ENCODE measurements at places on chromosomes 11 and 22. TPM values are rescaled to one million over a fixed set of nuclear protein-coding genes. Genes with fewer than 3 reads are reported as not detected.
A peak's percentile ranks its signal among the peaks of the same experiment; 100 is the strongest.

The RCN1 gene
- total RNA-seq, result 39.6 TPM

DNA sequence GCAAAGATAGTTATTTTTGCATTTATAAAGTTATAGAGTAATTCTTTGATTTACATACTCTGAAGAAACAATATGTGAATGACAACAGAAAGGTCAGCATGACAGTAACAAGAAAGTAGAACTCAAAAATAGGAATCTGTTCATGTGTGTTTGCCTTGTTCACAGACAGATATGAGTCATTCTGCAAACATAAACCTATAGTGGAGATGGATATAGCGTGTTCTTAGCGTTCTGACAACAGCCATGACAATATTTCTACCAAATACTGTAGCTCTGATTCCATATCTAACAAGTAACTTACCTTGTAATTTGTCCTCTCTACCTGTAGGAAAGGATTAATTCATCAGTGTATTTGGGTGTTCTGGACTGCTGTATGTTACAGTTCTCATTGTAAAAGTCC lies 208.5 kb upstream of the MTMR2 start:
- no peak for DNase-seq

The RGL4 gene
- total RNA-seq, result not detected

- DNase-seq, result no peak
Measured at GRCh38 chr22:42303396-42304323, 33.2 kb upstream of the TCF20 start.

- no peak for DNase-seq
Measured at GRCh38 chr11:27873664-27874063, 173.4 kb upstream of the BDNF start.

GRCh38 chr11:35748644-35749043 lies 86.1 kb downstream of the TRIM44 start:
- DNase-seq, result no peak

- DNase-seq, result no peak
Measured at GRCh38 chr11:124202951-124203350, 19.8 kb downstream of the OR10D3 start.

GRCh38 chr11:100929377-100929776 lies 200.2 kb downstream of the PGR start:
- no peak for DNase-seq

- DNase-seq, result no peak
Measured at GRCh38 chr22:47367993-47368945, 605.8 kb downstream of the TBC1D22A start.

DNA sequence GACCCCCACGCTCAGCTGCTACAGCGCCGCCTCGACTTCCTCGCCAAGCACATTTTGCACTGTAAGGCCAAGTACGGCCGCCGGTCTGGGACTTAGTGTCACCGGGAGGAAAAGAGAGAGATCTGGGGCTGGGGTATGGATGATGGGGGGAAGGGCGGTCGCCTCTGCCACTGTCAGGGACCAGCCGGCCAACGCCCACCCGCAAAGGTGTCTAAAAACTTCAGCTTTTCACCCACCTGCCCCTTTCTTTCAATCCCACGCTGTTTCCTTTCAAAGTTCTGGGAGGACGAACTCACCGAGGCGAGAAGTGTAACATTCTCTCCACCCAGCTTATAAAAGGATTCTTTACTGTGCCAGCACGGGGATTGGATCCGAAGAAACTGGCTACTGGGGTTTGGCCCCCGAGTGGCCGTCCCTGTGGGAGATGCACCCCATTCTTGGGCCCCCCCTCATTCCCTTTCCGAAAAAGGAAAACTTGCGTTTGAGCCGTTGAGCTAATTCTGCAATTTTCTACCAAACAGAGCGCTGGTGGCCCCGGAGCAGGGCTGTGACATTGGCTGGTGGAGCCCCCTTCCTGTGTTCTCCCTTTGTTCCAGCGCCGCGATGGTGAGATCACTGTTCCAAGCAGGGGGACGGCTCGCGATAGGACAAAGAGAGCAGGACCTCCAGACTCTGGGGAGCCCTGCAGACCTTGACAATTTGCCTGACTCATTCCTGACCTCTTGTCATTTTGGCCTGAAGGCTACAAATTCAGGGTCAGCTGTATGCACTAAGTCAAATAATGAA lies 1.8 kb downstream of the FJX1 start:
- DNase-seq, result peak; percentile 63

The GDPD4 gene
- total RNA-seq, result not detected

DNA sequence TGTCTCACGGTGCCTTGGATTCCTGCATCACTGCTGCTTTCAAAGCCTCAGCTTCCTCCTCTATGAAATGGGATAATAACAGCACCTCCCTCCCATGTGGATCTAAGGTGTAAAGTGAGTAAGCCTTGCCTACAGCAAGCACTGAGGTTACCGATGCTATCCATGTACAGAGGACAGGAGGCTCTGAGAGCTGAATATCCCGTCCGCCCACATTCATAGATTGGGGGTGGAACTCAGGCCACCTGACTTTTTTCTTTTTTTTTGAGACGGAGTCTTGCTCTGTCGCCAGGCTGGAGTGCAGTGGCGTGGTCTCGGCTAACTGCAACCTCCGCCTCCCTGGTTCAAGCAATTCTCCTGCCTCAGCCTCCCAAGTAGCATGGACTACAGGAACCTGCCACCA lies 12.5 kb downstream of the PDGFB start:
- no peak for DNase-seq

The OR51B2 gene
- not detected for total RNA-seq

- no peak for DNase-seq
Measured at GRCh38 chr11:17154409-17155159, 53.2 kb downstream of the PIK3C2A start.

- DNase-seq, result no peak
Measured at GRCh38 chr11:118645066-118645715, 34.3 kb downstream of the TREH start.

The LIF gene
- 5.8 TPM for total RNA-seq

DNA sequence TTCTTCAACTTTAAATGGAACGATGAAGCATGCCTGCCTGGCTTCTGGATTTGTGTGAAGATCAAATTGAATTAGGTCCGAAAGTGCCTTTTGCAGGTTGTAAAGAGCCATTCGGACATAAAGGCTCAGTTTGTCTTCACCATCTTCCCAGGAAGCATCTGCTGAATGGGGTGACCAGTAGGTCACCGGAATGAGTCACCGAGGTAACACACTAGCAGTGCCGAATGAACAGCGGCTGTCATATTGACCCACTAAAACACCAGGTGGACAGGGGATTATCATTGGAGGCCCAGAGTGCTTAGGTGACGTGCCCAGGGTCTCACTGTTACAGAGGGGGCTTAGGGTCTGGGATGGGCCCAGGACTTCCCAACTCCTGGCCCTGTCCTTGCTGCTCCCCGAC lies 43.1 kb upstream of the MYH9 start:
- no peak for DNase-seq

GRCh38 chr11:106397787-106398501 lies 320.5 kb downstream of the AASDHPPT start:
- DNase-seq, result no peak

The OOSP2 gene
- not detected for total RNA-seq

DNA sequence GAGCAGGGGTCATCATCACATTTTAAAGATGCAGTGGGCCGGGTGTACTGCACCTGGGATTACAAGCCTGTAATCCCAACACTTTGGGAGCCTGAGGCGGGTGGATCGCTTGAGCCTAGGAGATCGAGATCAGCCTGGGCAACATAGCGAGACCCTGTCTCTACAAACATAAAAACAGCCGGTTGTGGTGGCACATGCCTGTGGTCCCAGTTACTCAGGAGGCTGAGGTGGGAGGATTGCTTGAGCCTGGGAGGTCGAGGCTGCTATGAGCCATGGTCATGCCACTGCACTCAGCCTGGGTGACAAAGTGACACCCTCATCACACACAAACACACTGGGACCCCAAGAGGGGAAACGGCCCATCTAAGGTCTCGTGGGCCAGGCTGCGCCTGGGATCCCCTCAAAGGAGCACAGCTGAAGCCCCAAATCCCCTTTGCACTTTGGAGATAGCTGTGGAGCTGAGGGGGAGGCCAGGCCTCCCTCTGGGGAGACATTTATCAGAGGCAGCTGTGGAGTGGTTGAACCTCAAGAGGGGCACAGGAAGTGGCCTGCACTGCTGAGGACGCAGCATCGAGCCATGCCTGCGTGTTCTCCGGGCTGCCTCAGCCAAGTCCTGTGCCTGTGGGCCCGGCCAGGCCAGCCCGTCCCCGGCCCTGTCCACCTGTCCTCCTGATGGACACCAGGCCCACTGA lies 27.5 kb downstream of the OSBPL5 start:
- peak; percentile 57 for DNase-seq

The OR6T1 gene
- total RNA-seq, result not detected

The CDC42EP2 gene
- 14.4 TPM for total RNA-seq

The DBX1 gene
- not detected for total RNA-seq

The SCN3B gene
- total RNA-seq, result 2.0 TPM

- DNase-seq, result no peak
Measured at GRCh38 chr11:17388609-17389210, at the start of gene KCNJ11. TSS of gene KCNJ11 (minus strand) at chr11:17388659. CDS start at chr11:17388091, 568 bp downstream.

DNA sequence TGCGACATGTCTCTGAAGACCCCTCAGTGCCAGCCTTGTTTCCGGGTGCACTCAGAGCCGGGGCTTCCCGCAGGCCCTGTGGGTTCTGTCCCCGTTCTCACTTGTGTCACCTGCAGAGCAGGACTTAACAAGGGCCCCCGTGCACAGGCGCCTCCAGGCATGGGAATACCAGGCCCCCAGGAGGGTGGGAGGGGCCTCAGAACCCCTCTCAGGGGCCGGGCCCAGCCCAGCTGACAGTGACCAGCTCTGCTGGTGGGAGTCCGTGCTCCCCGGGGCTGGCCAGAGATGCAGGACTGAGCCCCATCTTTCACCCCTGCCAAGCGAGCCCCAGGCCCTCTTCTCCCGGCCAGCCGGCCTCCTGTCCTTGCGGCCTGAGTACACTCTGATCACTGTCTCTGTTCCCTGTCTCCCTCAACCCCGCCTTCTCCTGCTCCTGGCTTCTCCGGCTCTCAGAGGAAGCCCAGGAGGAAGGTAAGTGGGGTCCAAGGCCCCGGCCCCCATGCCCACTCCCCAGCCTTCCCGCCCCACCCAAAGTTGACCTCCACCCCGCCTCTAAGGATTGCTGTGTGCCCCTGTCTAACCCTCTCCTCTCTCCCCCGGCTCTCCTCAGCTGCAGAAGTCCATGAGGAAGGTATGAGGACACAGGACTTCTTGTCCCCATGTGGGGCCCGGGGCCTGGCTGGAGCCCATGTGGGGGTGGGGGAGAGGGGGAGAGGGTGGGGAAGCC lies 5.3 kb downstream of the TNNT3 start:
- DNase-seq, result no peak

The APOL4 gene
- total RNA-seq, result 14.0 TPM

The TIMP3 gene
- 280 TPM for total RNA-seq

The ZW10 gene
- 11.8 TPM for total RNA-seq

- DNase-seq, result no peak
Measured at GRCh38 chr11:121035169-121035755, 11.4 kb downstream of the TBCEL start.

DNA sequence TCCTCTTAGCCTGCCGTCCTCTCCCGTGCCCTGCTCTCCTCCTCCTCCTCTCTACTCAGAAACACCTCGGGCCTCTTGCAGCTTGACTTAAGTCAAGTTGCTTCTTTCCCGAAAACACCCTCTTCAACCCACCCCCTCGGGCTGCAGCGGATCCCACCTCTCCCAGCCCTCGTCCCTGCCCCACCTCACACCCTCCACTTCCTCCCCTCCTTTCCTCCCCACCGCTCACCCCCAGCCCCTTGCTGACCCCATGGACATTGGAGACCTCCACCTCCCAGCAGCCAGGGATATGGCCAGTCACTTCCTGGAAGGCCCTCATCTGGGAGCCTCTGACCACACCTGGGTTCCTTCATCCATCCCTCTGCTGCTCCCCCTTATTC lies 8.5 kb upstream of the CYTH4 start:
- no peak for DNase-seq

DNA sequence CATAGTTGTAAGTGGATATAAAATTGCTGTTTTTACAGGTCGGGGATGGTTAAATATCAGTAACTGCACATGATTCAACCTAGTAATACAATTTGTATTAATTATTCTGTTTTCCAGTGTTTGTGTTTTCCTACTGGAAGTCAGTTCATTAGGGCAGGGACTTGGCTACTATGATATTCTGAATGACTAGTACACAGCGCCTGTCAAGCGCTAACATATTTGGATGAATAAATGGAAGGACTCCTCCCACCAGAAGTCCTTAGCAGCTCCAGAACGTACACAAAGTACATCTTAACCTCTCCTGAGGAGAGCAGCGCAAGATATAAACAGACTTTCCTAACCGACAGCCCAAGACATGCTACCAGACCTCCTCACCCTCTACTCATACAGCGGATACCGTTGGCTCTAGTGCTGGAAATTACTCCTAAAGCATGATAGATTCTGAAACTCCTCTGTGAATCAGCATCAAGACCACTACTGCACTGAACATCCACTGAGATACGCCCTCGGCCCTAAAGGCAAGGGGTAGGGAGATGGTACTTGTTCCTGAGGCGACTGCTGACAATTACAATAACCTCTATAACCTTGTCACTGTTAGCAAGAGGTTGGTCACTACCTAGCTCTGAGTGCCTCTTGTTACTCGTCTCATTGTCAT lies 79.1 kb downstream of the RDX start:
- DNase-seq, result no peak

DNA sequence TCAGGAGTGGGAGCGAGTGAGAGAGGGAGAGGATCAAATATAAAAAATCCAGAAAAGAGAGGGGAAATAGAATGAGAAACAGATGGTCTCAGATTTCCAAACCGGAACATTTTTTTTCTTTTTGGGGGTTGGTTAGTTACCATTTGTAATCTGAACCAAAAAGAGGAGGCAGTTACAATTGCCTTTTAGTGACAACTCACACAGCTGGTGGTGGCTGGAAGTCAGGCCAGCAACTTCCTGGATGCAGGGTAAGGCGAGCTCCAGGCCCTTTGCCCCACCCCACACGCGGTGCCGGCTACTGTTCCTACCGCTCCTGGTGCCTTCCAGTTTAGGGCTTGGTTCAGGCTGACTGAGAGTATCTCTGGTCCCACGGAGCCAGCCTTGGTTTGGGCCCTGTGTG lies 21.0 kb upstream of the UBASH3B start:
- DNase-seq, result peak; percentile 54

GRCh38 chr11:118608360-118609227 lies 1.2 kb downstream of the PHLDB1 start:
- DNase-seq, result peak; percentile 95

The MS4A4E gene
- 2.6 TPM for total RNA-seq

DNA sequence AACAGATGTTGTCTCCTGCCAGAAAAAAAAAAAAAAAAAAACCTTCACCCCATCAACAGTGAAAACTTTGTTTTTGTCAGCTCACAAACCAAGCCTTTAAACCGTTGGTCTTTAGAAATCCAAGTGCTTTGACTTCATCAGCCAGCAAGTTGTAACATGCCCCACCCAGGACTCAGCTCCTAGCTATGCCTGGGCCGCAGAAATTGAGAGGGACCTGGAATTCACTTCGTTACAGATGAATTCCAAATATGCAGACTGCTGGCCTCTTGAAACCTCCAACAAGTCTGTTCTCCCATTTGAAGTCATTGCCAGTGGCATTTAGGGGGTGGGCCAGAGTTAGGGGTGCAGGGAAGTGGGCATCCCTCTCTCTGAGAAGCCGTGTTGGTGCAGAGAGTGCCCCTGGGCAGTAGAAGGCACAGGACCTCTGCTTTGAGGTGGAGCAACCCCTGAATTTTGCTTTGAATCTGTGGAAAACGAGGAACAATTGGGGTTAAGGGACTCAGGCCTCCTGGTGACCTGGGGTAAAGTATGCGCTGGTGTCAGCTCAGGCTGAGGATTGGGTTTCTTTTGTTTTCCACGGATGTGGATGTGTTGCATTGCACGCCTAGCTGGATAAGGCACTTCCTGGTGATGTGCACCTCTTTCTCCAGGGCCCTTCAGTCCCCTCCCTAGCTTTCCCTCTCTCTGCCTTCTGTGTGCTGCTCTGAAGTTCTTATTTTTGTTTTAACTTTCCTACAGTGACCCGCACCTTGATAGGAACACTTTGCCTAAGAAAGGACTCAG lies 109.5 kb downstream of the DBX1 start:
- no peak for DNase-seq

All from sigmoid colon (tissue), 7 donors.